Caki2 (cell line): ENCODE measurements at places on chromosomes 2 and 18. TPM values are rescaled to one million over a fixed set of nuclear protein-coding genes. Genes with fewer than 3 reads are reported as not detected.

DNA sequence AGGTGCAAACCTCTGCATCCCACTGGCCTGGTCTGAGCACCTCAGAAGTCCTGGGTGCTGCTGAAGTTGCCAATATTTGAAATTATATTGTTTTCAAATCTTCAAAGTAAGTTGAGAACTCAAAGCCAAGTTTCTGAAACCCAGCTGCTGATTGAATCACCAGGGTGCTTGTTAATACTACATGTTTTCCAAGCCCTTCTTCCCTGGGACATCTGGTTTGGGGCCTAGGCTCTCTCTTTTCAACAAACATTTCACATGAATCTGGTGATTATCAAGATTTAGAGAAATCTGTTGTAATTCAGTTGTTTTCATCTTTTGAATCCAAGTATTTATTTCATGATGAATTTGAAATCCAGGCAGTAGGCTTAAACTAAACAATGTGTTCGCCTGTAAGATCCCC is 24.4 kb downstream of the MLPH start:
- no peak for DNase-seq

DNA sequence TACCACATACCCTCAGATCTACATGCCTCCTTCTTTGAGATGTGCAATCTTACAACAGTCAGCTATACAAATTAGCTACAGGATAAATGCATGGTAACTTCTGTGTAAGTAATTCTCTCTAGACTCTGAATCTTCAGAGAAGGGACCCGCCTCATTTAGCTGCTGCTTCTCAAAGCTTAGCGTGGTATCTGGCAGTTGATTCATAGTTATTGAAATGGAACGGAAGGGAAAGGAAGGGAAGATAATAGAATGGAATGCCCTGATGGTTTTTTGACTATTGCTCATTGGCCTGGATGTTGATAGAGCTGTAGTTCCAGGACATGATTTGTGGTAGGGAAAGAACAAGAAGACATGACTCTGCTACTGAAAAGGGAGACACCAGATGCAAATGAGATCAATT is 498.1 kb upstream of the CRIM1 start:
- no peak for DNase-seq

DNA sequence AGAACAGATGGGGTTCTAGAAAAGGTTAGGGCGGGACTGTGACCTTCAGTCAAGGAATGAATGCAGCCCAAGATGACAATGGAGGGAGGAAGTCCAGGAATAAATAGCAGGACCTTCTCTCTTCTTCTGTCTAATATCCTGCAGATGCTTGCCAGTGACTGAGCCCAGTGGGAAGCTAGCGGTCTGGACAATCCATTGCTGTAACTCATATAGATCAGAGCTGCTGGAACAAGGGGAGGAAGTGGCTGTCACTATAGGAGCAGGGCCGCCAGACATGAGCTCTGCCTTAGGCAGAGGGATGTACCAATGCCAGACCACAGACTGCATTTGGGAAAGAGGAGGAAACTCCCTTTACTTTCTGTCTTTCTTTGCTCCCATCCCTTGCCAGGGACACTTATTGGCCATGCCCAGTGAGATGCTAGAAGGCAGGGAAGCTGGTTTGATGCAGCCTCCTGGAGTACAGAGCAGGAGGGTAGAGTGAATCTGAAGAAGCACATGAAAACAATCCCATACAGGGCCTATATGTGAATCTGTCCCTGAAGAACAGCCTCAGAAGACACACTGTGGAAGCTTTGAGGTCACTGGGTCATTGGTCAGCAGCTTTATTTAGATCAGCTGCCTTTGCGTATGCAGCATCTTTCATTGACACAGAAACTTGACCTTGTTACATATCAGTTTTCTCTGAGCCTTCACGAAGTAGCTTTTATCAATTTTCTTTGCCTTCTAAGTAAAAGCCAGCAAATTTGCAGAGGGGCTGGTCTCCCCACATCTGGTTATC is 65.4 kb downstream of the CCDC85A start:
- no peak for DNase-seq

GRCh38 chr18:8673256-8674209 is 31.8 kb upstream of the MTCL1 start:
- no peak for DNase-seq

The TBR1 gene
- total RNA-seq, result not detected in 2 replicates

The LIMS3 gene
- 0.23 and 0.91 TPM in 2 replicates for total RNA-seq

DNA sequence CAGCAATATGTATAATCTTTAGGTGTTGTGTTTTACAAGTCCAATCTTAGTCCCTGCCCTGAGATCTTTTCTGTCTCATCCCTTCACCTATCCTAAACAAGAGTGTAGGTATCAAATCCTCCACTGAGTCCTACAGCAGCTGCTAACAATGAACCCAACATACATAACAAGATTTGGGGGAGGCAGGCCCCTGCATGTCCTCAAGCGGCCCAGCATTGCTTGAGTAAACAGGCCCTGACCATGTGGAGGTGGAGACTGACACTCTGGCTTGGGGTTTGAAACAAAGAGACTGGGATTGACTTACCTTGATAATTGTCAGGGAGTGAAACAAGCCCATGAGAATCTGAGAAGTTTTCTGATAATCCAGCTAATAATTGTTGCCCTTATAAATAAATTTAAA is 213.4 kb downstream of the STK39 start:
- DNase-seq, result no peak

DNA sequence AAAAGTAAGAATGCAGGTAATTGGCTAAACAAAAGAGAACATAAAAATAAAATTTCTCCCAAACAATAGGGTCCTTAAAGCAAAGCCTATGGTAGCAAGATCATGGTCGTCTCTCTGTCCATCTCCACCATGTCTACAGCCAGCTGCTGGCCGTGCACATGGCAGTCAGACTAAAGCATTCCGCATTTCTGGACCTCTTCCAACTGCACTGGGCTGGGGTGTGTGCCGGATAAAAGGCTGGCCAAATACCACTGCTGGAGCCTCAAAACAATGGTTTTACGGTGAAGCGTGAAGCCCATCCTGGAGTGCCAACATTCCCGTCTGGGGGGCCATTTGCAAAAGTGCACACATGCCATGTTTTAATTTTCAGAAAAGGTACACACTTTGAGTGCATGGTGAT is 74.8 kb upstream of the PIEZO2 start:
- DNase-seq, result no peak

DNA sequence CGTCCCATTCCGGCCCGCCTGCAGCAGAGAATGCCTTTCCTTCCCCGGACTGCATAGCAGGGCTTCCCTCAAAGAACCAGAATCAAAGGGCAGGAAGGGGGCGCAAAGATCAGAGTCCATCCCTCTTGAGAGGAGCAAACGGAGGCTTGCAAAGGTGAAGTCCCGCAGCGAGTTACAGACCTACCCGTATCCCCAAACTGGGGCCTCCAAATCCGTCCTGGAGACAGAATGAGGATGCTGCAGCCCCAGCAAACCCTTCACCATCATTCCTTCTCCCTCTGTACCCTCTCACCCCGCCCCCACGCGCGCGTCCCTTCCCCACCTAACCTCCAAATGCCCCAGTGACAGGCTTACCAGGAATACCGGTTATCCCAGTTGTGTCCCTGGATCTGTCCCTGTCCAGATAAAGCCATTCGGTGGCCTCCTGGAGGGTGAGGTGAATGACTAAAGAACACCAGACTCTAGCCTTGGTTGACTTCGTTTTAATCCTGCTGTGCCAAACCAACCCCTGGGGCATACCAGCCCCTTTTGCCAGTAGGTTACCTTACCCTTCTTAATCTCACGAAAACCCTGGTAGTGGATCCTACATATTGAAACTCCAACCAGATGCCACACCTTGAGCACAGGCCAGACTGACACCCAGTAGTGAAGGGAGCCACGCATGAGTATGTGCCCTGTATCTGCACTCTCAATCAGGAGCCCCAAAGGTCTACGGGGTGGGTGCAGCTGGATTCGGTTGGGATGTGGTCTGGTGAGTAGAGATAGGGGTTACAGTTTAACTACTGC is 961 bp upstream of the SLC40A1 start:
- no peak for DNase-seq

The FSHR gene
- not detected in 2 replicates for total RNA-seq

DNA sequence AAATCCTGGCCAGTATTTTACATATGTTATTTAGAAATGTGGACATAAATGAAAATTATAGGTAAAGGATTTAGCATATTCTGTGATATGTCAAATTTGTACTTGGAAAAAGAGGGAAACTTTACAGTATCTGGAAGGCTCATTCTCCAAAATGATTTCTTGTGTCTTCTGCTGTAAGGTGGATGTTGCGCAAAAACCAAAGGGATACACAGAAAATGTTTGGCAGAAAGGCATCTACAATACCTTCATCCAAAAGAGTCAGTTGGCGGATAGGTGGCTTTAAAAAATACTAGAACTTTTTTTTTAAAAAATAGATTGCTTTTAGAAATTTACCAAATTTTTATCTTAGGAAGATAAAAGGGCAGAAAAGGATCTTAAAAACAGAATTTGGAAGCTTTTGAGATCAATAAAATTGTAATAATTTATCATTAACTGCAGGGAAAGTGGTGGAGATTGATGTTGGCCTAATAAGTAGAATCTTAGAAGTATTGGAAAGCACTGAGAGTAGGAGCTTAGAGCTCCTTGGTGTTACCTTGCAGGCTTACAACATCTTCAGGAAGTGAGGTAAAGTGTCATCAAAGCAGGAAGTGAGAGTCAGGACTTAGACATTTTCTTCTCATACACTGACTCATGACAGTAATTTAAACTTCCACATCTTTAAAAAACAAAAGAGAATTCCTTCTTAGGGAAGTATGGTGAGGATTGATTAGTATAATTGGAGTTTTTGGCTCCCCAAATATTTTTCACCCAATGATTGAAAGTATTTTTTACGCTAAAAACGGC is 2.1 kb downstream of the NABP1 start:
- no peak for DNase-seq

The KLHL14 gene
- total RNA-seq, result 1.6 and 2.2 TPM in 2 replicates

DNA sequence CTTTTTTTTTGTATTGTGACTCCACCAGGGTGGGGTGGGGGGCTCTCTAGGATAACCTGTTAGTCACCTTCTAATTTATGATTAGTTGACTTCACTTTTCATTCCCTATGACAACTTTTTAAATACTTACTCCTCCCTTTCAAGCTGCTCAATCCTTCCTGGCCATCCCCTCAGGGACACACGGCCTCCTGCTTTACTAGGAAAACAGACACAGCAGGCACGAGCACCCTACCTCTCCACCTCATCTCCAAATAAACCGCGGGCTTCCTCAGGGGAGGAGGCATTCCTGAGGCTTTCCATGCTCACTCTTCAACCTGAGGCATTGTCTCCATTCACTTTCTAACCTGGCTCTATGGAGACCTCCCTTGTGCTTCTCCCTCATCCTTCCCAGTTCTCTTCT is 33.0 kb downstream of the B4GALT6 start:
- no peak for DNase-seq

DNA sequence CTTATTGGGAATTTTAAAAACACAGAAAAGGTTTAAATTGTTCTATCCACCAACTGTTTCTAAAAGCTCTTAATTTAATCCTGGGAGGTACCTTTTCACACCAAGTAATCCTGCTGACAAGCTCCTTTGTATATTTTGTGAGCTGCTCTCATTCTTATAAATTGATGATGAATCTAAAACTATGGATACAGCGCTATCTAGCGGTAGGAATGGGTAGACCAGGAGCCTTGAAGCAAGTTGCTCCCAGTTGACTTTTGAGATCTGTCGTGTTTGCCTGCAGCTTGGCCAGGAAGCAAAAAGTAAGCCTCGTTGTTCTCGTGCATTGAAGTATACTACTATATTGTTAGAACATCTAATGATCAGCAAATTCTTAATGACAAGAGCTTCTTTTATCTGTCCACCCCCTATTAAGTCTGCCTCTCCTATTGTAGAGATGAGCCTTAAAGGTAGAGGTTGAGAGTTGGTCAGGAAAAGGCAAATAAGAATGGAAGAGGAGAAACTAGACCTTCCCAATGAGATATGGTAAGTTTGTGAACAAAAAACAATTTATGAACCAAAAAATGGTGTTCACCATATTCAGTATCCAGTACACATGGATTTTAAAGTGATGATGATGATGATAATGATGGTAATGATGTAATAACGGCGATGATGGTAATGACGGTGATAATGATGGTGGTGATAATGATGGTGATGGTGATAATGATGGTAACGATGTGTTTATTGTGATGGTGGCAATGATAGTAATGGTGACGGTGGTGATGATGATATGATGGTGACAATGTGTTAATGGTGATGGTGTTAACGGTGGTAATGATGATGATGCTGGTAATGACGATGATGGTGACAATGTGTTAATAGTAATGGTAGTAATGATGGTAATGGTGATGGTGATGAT is 212.1 kb upstream of the NCKAP5 start:
- peak; percentile 68 for DNase-seq

DNA sequence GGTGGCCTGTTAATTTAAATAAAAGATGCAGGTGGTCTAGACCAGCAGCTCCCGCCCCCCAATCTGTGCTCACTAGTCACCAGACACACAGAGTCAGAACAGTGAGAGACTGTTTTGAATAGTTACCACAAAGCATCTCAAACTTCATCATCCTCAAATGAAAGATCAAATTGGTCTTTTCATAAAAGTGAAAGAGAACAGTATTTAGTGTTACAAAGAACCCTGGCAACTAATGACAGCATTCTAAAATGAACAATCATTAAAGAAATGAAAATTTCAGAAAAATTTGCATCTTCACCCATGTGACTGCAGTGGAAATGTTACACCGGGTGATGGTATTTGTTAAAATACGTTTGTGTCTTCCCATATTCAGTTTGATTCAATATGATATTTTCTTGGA is 65.5 kb upstream of the PMAIP1 start:
- no peak for DNase-seq

DNA sequence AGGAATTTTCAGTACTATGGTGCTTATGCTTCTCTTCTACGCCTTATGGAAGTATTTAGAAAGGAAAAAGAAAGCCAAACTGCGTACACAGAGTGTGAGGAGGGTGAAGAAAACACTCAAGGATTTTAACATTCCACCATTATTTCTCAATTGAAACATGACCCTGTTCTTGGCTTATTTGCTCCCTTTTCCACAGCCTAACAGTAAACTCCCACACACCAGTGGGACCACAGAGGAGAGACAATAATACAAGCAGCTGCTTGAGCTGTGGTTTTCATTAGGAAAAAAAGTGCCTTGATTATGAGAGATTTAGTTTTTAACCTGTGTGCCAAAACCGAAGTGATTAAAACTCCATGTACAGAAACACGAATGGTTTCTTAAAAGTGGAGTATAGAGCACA is 134.3 kb downstream of the MEP1B start:
- no peak for DNase-seq
